ENCODE measurements at places on chromosomes 7 and 10. TPM values are rescaled to one million over a fixed set of nuclear protein-coding genes. Genes with fewer than 3 reads are reported as not detected.

Gene ECHDC3
- 9.4 TPM for total RNA-seq

Gene C10orf88
- 5.0 TPM for total RNA-seq

Gene FZD8
- 8.7 TPM for total RNA-seq

Gene PTN
- not detected for total RNA-seq

Gene CHST3
- total RNA-seq = 32.7 TPM

Gene SLC13A4
- total RNA-seq = not detected

Gene PON1
- total RNA-seq = 0.66 TPM

Gene PRPS1L1
- total RNA-seq = not detected

Gene ZNF727
- not detected for total RNA-seq

Gene KCNMA1
- 67.4 TPM for total RNA-seq

Gene GRM3
- not detected for total RNA-seq

Gene PMS2
- 12.9 TPM for total RNA-seq

Gene UNC5B
- total RNA-seq = 0.48 TPM

Gene HPSE2
- total RNA-seq = not detected

Gene SAP25
- 0.76 TPM for total RNA-seq

Gene MTPN
- 125 TPM for total RNA-seq

Gene CAMK2B
- 0.09 TPM for total RNA-seq

Gene PNLIPRP2
- total RNA-seq = not detected

Gene ATP6V0A4
- 0.22 TPM for total RNA-seq

Gene ZNF804B
- not detected for total RNA-seq

Gene CCDC71L
- 16.9 TPM for total RNA-seq

Gene SPDYE5
- total RNA-seq = not detected

Gene SPDYE6
- total RNA-seq = not detected

Gene VWDE
- 0.60 TPM for total RNA-seq

Gene NUTM2B
- total RNA-seq = 0.19 TPM

Gene GDF10
- total RNA-seq = 0.12 TPM

Gene TAS2R41
- total RNA-seq = not detected

Gene GPNMB
- total RNA-seq = 3.0 TPM

Gene CPN1
- total RNA-seq = 0.21 TPM

Gene PON3
- total RNA-seq = 27.0 TPM

Gene CRYGN
- not detected for total RNA-seq

Gene DRGX
- total RNA-seq = not detected

Gene C10orf67
- 0.11 TPM for total RNA-seq

Gene PRKAR2B
- total RNA-seq = 3.3 TPM

Gene EIF5AL1
- 3.1 TPM for total RNA-seq

Gene CLDN4
- total RNA-seq = 4.2 TPM

Gene CYP3A4
- total RNA-seq = not detected

Gene TLL2
- total RNA-seq = 0.10 TPM

Gene HOXA11
- total RNA-seq = 0.67 TPM

Gene FANK1
- total RNA-seq = 3.0 TPM

Gene ACTL6B
- total RNA-seq = not detected

Gene HOXA5
- 6.8 TPM for total RNA-seq

Gene GLUD1
- 96.9 TPM for total RNA-seq
